H1 (cell line): ENCODE measurements at places on chromosomes 7 and 10.

- no peak for DNase-seq
- H3K27ac ChIP-seq, result no peak overlapping the region
- H3K4me3 ChIP-seq, result no peak overlapping the region
- H3K27me3 ChIP-seq, result no peaks in the 10 kb centered on the region
Measured at GRCh38 chr10:113890769-113891168, 36.3 kb downstream of the NHLRC2 start.

DNA sequence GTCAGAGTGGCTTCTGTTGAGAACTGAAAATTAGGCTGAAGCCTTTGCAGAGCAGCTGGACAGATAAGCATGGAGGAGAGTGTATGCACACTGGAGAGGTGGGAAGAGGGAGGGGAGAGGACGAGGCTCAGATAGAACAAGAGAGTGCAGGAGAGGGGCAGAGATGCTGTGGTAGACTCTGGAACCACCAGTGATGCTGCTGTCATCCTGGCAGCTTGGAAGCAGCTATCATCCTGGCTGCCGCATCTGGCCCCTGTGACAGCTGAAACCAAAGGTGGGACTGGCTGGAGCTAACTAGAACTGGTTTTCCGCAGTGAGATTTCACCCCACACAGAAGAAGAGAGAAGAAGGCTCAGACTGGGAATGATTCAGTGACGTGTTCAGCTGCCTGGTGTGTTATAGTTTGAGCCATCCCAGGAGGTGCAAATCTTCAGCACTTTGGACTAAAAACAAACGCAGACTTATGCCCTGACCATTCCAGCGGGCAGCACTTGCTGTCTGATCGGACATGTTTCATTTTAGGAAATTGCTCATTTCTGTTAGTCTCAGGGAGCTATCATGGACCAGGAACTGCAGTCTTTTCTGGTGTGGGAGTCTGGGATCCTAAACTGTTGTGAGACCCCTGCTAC lies 38.4 kb downstream of the EEPD1 start:
- no peak overlapping the region for H3K4me3 ChIP-seq
- DNase-seq, result no peak
- no peaks in the 10 kb centered on the region for H3K36me3 ChIP-seq
- no peaks in the 10 kb centered on the region for H3K27me3 ChIP-seq
- no peak overlapping the region for H3K27ac ChIP-seq

- H3K36me3 ChIP-seq, result no peaks in the 10 kb centered on the region; the same call in 1 of the 2 replicates
- no peak for DNase-seq
- H3K4me1 ChIP-seq, result peaks cover 3% of the 10 kb centered on the region
- H3K27me3 ChIP-seq, result no peaks in the 10 kb centered on the region
Measured at GRCh38 chr10:132326925-132327324, 5.1 kb upstream of the LRRC27 start.

DNA sequence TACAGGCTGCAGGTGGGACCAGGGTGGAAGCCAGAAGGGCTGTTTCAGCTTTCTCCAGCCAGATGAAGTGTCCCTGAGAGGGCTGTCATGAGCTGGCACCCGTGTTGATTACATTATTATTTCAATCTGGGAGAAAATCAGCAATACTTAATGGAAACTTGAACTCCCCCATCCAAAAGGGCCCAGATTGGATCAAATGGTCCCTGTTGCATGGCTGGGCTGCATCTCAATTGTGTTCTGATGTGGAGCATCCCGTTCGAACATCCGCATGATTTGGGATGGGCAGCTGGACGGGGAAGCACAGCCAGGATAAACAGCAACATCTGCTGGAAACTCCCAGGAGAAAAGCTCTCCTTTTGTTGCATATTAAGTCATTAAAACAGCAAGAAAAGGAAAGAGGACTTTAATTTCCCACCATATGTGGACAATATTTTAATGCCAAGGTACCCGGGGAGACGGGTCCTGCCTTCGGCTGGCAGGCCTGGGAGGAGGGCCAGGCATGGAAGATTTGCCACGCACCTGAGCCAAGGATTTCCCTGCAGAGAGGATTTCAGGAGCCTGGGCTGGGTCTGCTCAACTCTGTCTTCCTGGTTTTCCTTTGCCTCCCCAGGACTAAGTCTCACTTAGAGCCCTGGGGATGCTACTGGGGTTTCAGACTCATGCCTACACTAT lies 52.4 kb downstream of the NPTX2 start:
- H3K36me3 ChIP-seq, result no peaks in the 10 kb centered on the region
- no peak overlapping the region for H3K4me3 ChIP-seq
- no peak overlapping the region for H3K27ac ChIP-seq

DNA sequence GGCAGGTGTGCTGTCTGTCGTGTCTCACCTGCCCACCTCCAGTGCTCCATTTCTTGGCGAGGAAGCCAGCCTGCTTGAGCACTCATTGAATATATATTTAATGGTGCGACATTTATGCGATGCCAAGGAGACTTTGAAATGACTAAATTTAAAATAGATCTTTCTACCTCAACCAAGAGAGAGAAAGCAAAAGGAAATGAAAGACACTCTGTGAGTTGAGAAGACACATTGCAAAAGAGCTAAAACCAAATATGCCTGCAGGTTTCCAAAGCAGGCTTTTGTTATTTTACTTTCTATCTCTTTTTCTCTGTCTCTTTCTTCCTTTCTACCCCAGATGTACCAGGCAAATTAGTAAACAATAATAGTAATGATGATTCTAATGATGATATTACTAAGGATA lies 53.6 kb upstream of the AOAH start:
- H3K4me3 ChIP-seq, result no peak overlapping the region
- H3K27ac ChIP-seq, result no peak overlapping the region
- H3K36me3 ChIP-seq, result no peaks in the 10 kb centered on the region; the same call in 1 of the 2 replicates
- H3K4me1 ChIP-seq, result no peaks in the 10 kb centered on the region

DNA sequence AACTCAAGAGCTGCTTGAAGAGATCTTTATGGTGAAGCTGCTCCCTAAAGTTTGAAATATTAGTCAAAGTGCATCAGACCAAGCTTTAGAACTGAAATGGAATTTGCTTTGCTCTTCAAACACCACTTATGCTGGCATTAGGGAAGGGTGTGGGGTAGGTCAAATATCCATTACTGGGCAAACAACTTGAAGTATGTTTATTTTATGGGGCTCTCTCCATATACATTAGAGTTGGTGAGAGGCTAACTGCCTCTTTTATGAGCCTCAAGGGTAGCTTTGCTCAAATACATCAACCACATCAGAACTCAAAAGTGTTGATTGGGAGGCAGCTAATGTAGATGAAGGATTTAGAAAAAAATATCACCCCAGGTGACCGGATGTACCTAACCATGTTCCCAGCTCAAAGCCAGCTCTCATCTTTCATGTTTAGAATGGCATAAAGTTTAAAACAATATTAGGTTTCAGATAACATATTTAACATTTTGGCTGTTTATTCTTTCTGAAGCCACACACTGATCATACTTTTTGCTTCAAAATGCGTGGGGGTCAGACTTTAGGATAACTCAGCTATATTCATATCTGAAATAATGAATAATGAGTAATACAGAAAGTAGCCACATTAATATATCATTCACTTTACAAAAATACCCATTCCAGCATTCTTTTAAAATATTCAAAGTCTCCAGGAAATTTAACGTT lies 318.6 kb downstream of the PTEN start:
- DNase-seq, result no peak
- H3K27ac ChIP-seq, result no peak overlapping the region
- no peaks in the 10 kb centered on the region for H3K27me3 ChIP-seq
- H3K4me3 ChIP-seq, result no peak overlapping the region
- no peaks in the 10 kb centered on the region for H3K36me3 ChIP-seq

- no peak overlapping the region for H3K4me3 ChIP-seq
- DNase-seq, result no peak
- no peaks in the 10 kb centered on the region for H3K4me1 ChIP-seq
- no peaks in the 10 kb centered on the region for H3K36me3 ChIP-seq
- no peak overlapping the region for H3K27ac ChIP-seq
- no peaks in the 10 kb centered on the region for H3K27me3 ChIP-seq
Measured at GRCh38 chr10:112753961-112754411, 196.1 kb upstream of the TCF7L2 start.

DNA sequence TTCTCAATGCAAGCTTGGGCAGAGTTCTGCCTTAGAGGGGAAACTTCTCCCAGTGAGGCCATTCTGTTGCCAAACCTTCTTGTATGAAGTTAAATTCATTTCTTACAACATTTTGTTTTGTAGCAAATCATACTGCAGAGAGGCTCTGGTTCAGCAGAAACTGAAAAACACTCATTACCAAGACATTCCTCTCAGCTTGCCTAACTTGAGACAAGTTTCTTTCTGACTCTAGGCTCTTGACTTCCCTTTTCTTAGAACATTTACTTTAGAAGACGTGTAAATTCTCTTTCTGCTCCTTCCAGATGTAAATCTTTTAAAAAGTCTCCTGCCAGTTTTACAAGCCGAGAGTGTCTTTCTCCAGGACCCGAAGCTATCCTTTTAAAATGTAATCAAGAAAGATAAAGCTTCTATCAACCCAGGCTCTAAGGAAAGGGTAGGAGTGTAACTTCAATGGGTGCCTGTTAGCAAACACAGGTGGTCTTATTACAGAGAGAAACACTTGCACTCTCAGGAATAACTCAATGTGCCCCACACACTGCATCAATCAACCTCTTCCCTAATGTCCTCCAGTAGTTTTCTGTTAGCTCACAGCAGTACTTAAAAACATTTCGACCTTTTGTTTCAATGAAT lies 80.5 kb upstream of the TAS2R16 start:
- no peaks in the 10 kb centered on the region for H3K36me3 ChIP-seq
- no peak overlapping the region for H3K27ac ChIP-seq
- H3K4me1 ChIP-seq, result no peaks in the 10 kb centered on the region

- no peaks in the 10 kb centered on the region for H3K4me1 ChIP-seq
- H3K4me3 ChIP-seq, result no peak overlapping the region
Measured at GRCh38 chr7:131026297-131027000, 292.4 kb upstream of the KLF14 start.

- no peak overlapping the region for H3K4me3 ChIP-seq
- DNase-seq, result no peak
- no peaks in the 10 kb centered on the region for H3K4me1 ChIP-seq
- no peaks in the 10 kb centered on the region for H3K36me3 ChIP-seq
- H3K27ac ChIP-seq, result no peak overlapping the region
- no peaks in the 10 kb centered on the region for H3K27me3 ChIP-seq
Measured at GRCh38 chr10:114685456-114685855, 27.4 kb upstream of the ABLIM1 start.

DNA sequence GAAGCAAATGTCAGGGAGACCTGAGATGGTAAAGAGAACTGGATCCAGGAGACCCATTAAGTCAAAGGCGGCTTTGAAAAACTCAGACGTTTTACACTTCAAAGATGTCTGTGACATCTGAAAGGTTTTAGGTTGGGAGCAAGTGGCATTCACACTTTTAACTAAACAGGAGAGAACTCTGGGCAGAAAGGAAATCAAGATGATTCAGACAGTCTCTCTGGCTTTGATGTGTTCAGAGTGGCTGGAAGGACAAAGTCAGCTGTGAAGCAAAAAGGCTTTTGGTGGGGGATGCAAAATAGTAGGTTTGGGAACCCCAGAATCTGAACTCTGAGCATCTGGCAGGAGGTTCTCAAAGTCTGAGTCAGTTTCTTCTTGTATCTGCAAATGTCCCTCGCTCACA lies 66.6 kb downstream of the PRKCQ start:
- H3K4me1 ChIP-seq, result no peaks in the 10 kb centered on the region
- H3K4me3 ChIP-seq, result no peak overlapping the region
- no peaks in the 10 kb centered on the region for H3K27me3 ChIP-seq

GRCh38 chr7:150402671-150403321 lies 23.7 kb downstream of the ZNF775 start:
- peak overlapping the region; percentile 97 for H3K27ac ChIP-seq
- peaks cover 8% of the 10 kb centered on the region for H3K36me3 ChIP-seq
- peaks cover 70% of the 10 kb centered on the region for H3K4me1 ChIP-seq
- no peak overlapping the region for H3K4me3 ChIP-seq
- no peak for DNase-seq
- H3K27me3 ChIP-seq, result no peaks in the 10 kb centered on the region

- no peaks in the 10 kb centered on the region for H3K27me3 ChIP-seq
- no peak overlapping the region for H3K4me3 ChIP-seq
- DNase-seq, result no peak
Measured at GRCh38 chr7:85150624-85151023, 36.2 kb downstream of the SEMA3D start.

GRCh38 chr7:66055321-66055956 lies 20.2 kb upstream of the ASL start:
- H3K36me3 ChIP-seq, result no peaks in the 10 kb centered on the region
- no peak overlapping the region for H3K4me3 ChIP-seq
- DNase-seq, result no peak
- H3K27ac ChIP-seq, result no peak overlapping the region
- H3K4me1 ChIP-seq, result no peaks in the 10 kb centered on the region

- no peaks in the 10 kb centered on the region for H3K36me3 ChIP-seq
- no peak for DNase-seq
- H3K4me3 ChIP-seq, result no peak overlapping the region
- H3K4me1 ChIP-seq, result no peaks in the 10 kb centered on the region
- H3K27me3 ChIP-seq, result no peaks in the 10 kb centered on the region
- no peak overlapping the region for H3K27ac ChIP-seq
Measured at GRCh38 chr10:15898046-15898445, 37.7 kb upstream of the MINDY3 start.

GRCh38 chr10:60172363-60172990 lies 217.2 kb downstream of the ANK3 start:
- H3K36me3 ChIP-seq, result no peaks in the 10 kb centered on the region
- no peaks in the 10 kb centered on the region for H3K27me3 ChIP-seq
- H3K4me3 ChIP-seq, result no peak overlapping the region
- H3K4me1 ChIP-seq, result no peaks in the 10 kb centered on the region

DNA sequence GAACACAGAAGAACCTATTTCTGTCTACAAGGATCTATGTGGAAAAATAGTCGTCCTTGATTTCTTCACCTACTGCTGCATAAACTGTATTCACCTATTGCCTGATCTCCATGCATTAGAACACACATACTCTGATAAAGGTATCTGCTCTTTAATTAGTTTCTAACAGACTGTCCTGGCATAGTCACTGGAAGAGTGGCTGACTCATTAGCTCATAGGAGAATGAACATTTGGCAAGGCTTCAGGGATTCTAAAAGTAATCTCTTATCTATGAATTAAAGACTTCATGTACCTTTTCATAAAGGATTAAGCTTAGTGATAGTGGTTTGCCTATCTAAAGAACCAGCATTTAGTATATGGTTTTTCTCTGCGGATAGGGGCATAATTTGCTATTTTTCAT lies 4.1 kb downstream of the NHLRC2 start:
- H3K4me3 ChIP-seq, result no peak overlapping the region
- H3K27me3 ChIP-seq, result no peaks in the 10 kb centered on the region
- no peak for DNase-seq
- H3K36me3 ChIP-seq, result peaks cover 21% of the 10 kb centered on the region
